Fibroblast of the aortic adventitia (primary cell): ENCODE measurements at places on chromosomes 13 and 19.

GRCh38 chr19:39399668-39400050 lies 7.0 kb upstream of the ZFP36 start:
- DNase-seq = no peak

- no peak for DNase-seq
These were observed 1227.4 kb upstream of the PCDH20 start for GRCh38 chr13:62643007-62643483.

DNA sequence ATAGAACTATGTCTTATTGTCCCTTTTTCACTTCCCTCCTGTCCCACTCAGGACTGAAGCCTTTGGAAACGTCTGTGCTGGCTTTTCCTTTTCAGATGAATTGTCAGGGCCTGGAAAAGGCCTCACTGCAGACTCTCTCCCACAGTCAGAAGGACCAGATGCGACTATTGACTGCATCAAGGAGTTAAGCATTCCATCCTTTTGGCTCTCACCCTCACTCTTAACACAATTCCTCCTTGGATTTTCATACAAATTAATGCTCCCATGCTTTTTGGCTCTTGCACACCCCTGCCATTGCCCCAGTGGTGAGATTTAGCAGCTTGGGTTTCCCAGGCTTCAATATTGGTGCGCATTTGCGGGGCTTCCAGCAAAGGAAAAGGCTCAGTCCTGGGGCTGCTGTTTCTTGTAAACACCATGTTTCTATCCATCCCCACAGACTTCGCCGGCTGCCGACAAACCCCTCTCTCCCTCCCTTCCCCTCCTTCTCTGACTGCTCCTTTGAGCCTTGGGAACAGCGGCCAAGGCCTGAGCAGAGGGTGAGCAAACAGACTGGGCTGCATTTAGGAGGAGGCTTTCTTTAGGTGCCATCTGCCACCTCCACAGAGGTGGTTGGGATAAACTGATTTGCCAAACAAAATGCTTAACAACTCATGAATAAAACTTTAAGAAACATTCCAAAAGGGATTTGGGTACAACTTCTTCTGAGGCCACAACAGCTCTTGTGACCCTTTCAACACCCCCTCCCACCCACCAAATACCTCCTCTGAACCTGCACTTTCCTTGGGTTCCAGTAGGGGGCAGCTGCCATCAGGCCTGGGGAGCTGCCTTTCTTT lies 48.6 kb upstream of the PCDH8 start:
- DNase-seq = no peak

DNA sequence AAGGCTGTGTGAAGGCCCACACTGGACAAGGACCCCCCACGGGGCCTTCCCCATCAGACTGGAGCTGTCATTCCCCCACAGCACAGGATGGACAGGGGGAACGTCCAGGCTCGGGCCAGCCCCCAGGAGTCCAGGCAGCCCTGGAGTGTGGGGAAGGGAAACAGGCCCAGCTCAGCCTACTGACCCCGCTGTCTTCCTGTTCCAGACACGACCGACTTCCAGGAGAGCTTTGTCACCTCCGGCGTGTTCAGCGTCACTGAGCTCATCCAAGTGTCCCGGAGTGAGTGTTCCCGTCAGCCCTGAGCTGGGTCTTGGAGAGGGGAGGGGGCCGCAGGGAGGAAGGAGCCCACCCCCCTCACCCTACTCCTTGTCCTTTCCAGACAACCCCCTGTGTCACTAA lies 47.0 kb downstream of the SMIM24 start:
- DNase-seq = no peak

DNA sequence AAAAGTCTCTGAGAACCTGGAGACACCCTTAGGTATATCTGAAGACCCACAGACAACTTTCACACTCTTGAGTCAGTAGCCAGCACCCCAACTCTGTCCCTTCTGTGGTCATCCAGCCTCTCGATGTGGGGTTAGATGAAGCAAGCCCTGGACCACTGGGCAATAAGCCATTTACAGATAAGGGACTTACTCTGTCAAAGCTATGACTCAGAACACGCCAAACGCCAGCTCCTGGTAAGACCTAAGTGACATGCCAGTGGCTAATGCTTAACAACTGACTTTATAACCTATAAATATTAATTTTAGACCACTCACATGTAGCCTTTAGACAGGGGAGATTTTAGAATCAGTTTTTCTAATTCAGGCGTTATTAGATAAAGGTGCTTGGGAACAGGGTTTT lies 85.7 kb downstream of the SHISA2 start:
- no peak for DNase-seq

GRCh38 chr13:94710881-94711560 lies 1.3 kb downstream of the SOX21 start:
- DNase-seq = no peak

DNA sequence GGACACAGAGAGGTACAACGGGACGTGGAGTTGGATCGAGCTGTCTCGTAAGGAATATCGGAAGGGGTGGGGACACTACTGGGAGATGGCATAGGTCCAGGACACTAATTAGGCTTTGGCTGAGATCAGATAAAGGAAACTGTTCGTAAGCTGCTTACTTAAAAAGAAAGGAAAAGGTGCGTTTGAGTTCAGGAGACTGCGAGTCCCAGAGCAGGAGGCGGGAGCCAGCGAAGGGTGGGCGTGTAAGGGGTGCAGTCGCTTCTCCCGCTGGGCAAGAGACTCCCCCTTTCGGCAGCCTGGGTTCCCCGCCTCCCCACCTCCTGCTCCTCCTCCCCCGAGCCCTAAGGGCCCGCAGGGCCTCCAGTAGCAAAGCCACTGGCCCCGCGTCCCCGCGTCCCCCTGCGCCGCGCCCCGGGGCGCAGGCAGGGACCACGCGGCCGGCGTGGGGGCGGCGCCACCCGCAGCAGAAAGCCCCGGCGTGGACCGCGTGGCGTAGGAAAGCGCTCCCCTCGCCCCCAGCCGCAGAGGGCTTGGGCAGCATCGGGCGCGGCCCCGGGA lies 547 bp downstream of the ABCC4 start:
- peak; percentile 60 for DNase-seq

- DNase-seq = peak; percentile 18
These were observed 1.5 kb upstream of the ZNF561 start for GRCh38 chr19:9622531-9622930.

DNA sequence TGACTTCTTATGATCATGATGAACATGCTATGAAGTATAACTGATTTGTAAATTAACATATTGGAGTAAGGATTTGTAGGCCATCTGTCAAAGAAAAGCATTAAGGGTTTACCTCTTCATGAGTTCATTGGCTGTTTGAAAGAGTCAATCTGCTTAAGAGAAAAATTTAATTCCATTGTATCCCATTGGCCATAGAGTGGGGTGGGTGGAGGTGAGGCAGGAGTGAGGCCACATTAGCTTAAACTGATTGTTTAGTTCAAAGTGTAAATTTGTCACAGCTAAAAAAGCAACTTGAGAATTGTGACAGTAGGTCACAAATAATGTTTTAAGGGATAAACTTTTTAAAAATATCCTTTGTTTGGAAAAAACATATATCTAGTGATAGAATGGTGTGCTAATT lies 11.4 kb downstream of the GPR180 start:
- DNase-seq = no peak

DNA sequence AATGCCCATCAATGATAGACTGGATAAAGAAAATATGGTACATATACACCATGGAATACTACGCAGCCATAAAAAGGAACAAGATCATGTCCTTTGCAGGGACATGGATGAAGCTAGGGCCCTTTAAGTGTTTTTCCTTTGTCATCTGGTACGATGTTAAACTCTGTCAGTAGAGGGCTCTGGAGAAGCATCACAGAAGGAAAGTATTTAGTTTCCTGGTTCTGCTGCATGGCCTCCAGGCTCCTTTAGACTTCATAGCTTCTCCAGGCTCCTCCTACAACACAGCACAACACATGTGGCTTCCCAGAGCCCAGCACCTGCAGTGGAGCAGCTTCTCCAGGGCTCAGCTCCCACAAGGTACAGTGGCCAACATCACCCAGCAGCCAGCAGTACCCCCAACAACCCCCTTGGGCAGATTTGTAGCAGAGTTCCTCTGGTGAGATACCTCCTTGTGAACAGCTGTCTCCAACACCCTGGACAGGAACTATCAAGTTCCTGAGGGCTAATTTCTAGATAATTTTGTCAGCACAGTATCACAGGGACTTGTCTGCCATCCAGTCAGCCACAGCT lies 63.4 kb downstream of the KCTD12 start:
- DNase-seq = peak; percentile 81

GRCh38 chr19:8690753-8691539 lies 7.6 kb downstream of the ACTL9 start:
- DNase-seq = no peak

DNA sequence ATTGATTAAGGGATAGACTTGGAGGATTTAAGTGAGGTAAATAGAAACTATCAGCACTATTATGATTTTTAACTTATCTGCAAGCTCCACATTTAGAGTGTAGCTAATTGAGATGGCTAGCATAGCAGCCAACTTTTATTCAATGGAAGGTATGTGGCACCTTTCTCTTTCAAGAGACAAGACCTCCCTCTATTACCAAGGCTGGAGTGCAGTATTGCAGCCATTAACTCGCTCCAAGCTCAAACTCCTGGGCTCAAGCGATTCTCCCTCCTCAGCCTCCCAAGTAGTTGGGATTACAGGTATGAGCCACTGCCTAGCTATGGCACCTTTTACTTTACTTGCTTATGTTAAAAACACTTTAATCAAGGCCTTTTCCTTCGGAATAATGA lies 8.2 kb downstream of the TPT1 start:
- no peak for DNase-seq

- no peak for DNase-seq
These were observed 42.2 kb downstream of the BRD4 start for GRCh38 chr19:15290166-15290565.

DNA sequence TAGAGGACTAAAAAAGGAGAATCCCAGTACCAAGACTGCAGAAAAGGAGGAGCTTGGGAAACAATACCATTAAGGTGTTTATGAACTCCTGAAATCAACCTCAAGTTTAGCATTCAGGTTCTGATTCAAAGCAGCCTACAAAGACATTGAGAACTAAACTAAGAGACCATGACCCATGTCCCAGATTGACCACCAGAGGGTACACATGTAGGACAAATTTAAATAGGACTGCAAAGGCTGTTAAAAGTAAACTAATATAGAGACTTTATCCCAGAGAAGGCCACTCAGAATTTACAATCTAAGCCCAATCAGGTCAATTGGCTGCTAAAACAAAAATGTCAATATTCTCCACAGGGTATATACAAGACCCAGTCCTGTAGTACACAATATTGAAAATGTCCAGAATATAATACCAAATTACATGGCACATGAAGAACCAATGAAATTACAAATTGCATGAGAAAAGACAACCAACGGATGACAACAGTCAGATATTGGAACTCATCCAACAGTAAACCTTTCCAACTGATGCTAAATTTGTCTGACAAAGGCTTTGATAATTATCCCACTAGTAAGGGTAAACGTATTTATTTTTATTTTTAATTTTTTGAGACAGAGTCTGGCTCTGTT lies 682.4 kb downstream of the UQCRFS1 start:
- DNase-seq = no peak

DNA sequence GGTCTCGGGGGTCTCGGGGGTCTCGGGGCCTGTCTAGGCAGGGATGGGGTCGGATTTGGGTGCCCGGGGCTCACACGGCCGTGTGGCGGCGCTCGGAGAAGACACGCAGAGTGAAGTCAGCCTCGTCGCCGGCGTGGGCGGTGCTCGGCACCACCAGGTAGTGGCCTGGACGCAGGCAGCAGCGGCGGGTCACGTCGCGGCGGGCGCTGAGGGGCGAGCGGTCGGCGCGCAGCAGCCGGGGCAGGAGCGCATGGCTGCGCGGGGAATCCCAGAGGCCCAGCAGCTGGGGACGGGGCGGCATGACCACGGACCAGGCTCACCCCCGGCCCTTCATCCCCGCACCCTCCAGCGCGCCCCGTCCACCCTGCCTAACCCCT lies 8.2 kb downstream of the CAPN12 start:
- no peak for DNase-seq

DNA sequence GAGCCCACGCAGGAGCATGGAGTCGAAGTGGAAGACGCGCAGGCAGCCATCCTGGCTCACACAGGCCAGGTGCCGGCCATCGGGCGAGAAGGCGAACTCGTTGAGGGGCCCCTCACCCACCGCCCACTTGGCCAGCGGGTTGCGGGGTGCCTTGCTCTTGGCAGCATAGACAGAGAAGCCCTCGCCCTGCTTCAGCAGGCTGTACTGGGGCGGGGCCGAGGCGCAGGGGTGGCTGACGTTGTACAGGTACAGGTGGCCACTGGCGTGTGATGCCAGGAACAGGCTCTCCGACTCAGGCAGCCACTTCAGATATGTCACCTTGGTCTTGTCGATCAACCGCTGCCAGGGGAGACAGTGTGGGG lies 4.2 kb upstream of the DMPK start:
- DNase-seq = no peak

- no peak for DNase-seq
These were observed 27.0 kb downstream of the SPTBN4 start for GRCh38 chr19:40493778-40494177.

DNA sequence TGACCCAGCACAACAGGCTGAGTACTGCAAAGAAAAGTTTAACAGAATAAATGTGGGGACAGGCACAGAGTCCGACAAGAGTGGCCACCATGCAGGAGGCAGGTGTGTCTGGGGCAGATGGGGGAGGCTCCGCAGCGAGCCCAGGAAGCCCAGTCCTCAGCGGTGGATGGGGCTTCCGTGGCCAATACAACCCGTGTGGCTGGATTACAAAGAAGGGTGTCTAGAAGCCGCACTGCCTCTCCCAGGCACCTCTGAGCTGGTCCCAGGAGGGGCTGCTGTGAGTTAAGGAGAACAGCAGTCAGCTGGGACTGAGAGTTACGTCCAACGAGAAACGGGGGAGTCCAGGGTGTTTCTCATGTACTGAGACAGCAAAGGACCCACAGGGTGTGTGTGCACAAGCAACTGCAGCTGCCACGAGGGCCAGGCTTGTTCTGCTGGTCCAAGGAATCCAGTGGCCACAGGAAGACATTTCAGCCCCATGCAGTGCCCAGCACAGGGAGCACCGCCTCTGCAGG lies 70.2 kb downstream of the SPACA7 start:
- no peak for DNase-seq

GRCh38 chr13:46137627-46138317 lies 32.9 kb upstream of the CPB2 start:
- no peak for DNase-seq

- no peak for DNase-seq
These were observed 14.8 kb upstream of the CACNA1A start for GRCh38 chr19:13521066-13521465.

GRCh38 chr19:4007836-4008539 lies 452 bp downstream of the PIAS4 start:
- no peak for DNase-seq

DNA sequence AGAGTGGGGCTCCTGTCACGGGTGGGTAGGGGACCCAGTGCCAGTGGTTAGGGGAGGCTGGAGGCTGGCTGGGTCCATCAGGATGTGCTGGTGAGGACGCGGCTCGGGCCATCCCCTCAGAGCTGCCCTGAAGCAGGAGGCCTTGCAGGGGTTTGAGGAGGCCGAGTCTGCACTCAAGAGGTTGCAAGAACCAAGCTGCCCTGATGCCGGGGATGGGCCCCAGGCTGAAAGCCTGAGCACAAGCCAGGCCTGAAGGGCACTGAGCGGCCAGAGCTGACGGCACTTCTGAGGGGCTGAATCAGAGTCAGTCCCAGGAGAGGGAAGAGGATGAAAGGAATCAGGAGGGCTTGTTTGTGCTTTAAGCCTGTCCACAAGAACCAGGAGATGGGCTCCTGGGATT lies 92.9 kb downstream of the RGCC start:
- no peak for DNase-seq
